ENCODE measurements at places on chromosomes 3 and 15.

- no peak for DNase-seq
Measured at GRCh38 chr3:189167027-189167766, 4.6 kb upstream of the TPRG1 start.

GRCh38 chr3:17143893-17144664 is 259.3 kb downstream of the PLCL2 start:
- DNase-seq: no peak

DNA sequence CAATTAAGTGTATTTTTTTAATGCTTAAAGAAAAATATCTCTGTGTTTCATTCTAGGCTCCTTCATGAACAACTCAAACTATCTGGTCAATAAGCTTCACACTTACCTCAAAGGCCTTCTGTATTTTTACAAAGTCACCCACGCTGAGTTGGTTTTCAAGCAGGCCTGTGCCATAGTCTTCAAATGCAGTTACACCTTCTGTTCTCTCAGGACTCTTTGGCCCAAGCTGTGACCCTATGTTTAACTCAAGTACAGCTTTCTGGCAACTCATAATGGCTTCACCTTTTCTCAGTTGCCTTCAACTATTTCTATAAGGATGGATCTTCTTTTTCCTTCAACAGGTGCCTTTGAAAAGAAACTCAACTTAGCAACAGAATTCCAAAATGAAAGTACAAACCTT is 587 bp downstream of the WDR49 start:
- DNase-seq: no peak

DNA sequence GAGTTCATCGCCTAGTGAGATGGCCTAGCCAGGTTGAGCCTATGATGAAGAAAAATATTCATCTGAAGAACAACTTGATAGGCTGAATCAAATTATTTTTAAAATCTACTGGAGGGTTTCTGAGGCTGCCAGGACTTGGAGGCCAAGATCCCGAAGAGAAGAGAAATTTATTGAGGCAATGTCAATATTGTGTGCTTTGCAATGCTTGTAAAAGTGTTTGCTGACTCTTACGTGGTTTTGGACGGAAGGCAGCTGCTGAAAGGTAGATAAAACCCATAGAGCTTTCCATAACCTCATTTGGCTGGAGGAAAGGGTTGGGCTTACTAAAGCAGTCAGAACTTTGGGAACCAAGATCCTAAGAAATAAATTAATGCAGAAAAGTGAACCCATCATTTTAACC is 361.0 kb upstream of the IL12A start:
- DNase-seq: no peak

DNA sequence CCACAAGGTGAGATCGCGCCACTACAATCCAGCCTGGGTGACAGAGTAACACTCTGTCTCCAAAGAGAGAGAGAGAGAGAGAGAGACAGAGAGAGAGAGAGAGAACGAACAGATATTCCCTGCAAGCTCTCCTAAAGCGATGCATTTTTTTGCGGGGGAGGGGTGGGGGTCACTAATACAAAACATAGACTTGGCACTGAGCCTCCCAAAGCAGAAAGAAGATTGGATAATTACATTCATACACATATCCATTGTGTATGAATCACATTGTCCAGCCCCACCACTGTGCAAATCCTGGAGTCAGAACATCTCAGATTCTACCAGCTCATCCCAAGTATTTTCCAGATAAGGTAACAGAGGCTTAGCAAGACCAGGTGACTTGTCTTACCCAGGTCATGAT is 459.9 kb downstream of the MAGI1 start:
- DNase-seq: no peak

DNA sequence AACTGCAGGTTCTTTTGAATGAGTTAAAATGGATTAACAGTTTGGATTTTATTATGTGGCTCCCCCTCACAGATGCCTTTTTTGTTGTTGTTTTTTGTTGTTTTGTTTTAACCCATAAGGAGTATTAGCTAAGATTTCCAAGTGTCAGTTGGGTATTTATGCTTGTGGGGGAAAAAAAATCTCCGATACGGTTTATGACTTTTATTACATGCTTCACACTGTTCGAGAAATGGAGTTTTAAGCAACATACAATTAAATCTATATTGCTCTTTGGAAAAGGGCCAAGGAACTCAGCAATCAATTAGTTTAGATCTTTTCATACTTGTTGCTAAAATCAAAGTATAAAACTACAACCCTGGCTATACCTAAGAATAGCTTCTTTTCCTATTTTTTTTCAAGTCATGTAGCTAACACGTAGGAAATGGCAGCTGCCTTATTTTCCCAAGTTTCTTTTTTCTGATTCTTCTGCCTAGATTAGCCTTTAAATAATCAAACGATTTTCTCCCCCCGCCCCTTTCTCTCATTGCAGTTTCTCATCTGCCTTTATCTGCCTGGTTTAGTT is 16.0 kb downstream of the NR2F2 start:
- no peak for DNase-seq

DNA sequence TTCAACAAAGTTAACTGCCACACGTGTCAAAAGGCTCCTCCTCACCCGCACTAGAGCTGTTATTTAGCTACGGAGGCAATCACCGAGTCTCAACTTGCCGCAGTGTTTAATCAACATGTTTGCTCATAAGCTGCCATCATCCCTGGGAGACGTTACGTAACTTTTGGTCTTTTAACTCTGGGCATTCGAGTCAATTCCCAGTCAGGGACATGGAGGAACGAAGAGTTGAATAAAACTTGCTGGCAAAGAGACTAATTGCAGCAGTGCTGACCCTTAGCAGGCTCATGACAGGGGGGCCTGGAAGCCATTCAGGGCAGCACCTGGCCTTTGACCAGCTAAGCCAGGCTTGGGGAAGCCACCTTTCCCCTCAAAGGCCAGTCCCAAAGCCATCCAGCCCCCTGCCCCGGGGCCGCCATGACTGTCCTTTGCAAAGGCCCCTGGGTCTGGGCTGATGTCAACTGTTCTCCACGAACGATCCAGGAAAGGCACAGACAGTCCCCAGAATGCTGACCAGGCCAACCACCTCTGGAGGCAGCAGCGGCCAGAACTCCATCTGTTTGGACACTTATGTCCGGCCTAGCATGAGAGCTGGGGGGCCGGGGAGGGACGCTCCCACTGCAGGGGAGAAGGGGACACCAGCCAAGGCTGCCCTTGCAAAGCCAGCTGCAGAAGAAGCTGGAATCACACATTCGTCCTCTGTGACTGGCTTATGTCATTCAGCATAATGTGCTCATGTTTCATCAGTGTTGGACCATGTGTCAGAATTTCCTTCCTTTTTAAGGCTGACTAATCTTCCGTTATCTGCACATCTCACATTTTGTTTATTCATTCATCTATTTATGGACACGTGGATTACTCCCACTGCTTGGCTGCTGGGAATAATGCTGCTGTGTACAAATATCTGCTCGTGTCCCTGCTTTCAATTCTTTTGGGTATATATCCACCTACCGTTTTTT is 43.7 kb downstream of the PCSK6 start:
- no peak for DNase-seq

DNA sequence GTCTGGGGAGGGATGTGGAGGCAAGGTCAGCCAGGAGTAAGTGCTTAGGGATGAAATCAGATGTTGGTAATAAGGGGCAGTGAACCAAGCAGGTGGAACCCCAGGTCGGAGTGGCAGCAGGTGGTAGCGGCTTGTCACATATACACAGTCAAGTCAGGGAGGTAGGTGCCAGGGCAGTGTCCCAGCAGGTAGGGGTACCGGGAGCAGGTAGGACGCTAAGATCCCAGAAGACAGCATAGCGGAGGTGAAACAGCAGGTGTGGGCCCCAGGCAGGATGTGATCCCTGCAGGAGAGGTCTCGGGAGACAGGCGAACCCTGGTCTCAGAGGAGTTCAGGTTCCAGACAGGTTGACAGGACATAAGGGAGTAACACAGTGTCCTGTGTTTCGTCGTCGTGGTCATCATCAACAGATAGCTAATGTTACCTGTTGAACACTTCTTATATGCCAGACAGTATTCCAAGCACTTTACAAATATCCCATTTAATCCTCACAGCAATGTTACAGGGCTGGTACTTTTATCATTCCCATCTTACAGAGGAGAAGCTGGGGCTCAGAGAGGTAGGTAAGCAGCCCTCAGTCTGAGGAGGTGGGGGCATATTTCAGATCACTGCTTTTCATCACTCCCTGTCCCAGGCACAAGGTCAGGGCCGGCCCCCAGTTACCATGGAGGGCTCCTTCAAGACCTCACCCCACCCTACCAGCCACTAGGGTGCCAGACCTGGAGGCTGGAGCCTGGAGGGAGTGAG is 241.6 kb downstream of the UACA start:
- DNase-seq: no peak

DNA sequence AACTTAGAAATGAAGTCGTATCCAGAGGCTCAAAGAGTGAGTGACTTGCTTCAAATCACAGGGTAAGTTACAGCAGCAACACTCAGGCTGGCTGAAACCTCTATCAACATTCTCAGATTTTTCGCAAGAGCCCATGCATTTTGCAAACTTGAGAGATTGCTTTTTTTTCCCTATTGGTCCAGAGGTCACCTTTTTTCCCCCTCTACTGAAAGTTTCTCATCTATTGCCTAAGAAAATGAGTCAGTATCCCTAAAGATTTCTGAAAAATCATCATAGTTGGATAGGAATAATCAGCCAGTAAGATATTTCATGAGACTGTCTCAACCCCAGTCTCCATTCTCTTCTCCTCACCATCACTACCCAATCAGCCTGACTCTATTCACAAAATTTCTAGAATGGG is 410.6 kb downstream of the FOXP1 start:
- DNase-seq: no peak
